Esophagus muscularis mucosa (tissue), 4 donors: ENCODE measurements at places on chromosomes 5 and 9.
A peak's percentile ranks its signal among the peaks of the same experiment; 100 is the strongest.

DNA sequence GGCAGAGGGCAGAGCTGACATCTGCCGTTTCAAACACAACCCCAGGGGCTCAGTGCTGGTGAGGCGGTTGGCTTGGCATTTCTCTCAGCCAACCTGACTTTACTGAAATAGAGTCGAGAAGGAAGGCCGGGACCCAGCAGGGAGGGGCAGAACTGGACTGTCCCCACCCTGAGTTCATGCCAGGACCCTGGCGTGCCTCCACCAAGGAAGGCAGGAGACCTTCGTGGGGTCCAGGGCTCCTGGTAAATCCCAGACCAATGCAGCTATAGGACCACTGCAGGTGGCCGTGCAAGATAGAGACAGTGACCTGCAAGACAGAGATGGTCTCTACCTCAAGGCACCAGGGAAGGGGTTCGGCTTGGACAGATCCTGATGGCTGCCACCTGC lies 132.9 kb downstream of the ROR2 start:
- no peaks in the 10 kb centered on the region for H3K27me3 ChIP-seq
- DNase-seq = no peak
- H3K4me1 ChIP-seq = peaks cover 78% of the 10 kb centered on the region

- H3K36me3 ChIP-seq = peaks cover 47% of the 10 kb centered on the region
- no peaks in the 10 kb centered on the region for H3K27me3 ChIP-seq
- no peaks in the 10 kb centered on the region for H3K4me1 ChIP-seq
- DNase-seq = no peak
- H3K27ac ChIP-seq = no peak overlapping the region
Observed at GRCh38 chr9:120536094-120536493, 43.9 kb downstream of the CDK5RAP2 start.

DNA sequence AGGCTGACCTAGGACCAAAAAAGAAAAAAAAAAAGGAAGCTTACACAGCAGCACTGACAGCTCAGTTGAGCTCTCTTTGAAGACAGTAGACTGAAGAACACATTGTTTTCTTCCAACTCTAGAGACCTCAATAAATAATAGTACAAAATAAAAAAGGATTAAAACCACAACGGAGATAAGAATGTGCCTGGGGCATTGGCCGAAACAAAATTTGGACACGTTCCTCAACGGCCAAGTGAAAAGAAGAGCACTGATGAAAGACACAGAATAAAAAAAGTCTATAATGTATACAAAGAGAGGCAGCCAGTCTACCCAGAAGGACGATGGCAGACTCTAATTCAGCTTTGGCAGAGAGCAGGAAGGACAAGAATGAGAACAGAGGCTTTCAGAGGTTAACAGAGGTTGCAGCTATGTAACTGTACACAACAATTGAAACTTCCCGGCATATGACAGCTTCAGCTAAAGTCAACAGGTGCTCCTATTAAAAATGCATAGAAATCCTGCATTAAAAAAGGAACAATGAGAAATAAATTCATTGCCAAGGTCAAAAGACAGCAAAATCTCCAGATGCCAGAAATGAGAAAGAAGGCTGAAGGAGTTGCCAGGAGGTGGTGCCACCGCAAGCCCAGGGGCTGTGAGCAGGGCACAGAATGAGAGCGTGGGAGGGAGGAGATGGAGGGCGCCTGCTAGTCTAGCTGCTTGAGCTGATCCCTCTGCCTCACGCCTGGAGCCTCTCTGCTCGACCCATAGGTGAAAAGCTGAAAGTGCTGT lies 113.9 kb downstream of the DCP2 start:
- DNase-seq = no peak
- H3K36me3 ChIP-seq = no peaks in the 10 kb centered on the region
- H3K4me3 ChIP-seq = no peak overlapping the region
- peak overlapping the region; percentile 36 for H3K27ac ChIP-seq
- no peaks in the 10 kb centered on the region for H3K27me3 ChIP-seq
- H3K4me1 ChIP-seq = peaks cover 24% of the 10 kb centered on the region

DNA sequence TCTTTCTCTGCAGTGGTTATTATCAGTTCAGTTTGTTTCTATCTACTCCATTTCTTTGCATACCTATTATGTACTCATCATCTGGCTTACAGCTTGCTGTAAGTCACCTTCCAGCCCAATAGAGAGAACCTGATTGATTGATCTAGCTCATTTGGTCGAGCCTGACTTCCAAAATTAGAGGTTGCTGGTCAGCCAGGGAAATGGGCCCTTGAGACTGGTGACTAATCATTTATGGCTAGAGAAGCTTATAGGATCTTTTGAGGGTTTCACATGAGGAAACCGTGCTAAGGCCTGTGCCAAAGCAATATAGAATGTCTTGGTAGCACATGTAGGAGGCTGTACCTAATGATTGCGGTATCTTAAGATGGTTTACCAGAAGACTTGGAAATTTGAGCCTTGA lies 5.8 kb downstream of the SREK1 start:
- H3K4me1 ChIP-seq = peaks cover 64% of the 10 kb centered on the region
- no peaks in the 10 kb centered on the region for H3K27me3 ChIP-seq
- H3K27ac ChIP-seq = no peak overlapping the region

DNA sequence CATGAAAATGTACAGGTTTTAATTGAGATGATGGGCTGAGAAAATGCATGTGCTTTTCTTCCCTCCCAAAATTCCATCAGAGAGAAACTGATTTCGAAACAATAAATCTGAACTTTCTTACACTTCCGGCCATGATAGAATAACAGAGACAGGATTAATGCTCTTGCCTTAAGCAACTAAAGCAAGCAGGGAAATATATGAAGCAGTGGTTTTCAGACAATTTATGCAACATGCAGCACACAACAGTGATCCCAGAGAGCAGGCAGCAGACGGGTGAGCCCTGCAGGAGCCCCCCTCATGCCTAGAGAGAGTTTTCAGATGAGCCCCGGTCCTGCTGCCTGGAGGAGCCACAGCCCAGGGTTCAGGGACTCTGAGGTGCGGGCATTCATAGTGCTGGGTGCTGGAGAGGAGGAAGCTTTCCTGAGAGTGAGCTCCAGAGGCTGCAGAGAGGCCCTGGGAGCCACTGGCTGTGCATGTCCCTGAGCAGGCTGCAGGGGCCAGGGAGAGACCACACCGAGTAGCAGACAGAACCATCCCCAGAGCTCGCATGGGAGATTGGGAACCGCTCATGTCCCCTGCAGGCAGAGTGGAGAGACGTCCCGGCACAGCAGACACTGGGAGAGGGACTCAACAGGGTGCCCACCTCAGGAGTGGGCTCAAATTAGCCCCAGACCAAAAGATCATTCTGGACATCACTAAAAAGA lies 143.5 kb downstream of the OLFM1 start:
- no peaks in the 10 kb centered on the region for H3K27me3 ChIP-seq
- no peak overlapping the region for H3K27ac ChIP-seq
- no peaks in the 10 kb centered on the region for H3K4me1 ChIP-seq
- no peaks in the 10 kb centered on the region for H3K36me3 ChIP-seq

DNA sequence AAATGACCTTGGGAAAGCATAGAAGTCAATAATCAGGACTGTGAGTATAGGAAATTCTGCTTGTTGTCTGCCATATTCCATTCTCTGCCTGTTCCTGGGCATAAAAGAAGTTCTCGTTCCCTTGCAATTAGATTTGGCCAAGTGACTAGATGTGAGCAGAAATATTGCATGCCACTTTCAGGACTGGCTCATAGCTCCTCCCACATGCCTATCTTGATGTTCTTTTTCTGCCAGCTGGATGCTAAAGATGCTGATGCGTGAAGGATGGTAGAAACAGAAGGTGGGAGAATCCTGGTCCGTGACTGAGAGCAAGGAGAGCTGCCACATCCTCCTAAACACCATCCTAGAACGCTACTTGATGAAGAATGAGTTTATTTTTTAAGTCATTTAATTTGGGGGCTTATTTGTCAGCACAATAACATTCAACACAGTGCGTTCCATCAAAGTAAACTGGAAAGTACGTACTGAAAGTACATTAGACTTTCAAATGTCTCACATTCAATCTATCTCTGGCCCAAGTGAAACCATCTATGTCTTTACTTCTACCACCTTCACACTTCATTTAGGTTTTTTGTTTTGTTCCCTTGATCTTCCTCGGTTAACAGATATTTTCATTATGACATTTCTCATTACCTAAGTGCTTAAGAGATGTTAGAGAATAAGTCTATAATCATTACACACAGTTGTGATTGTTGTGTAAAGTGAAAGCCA lies 648.5 kb downstream of the RAB3C start:
- no peak for DNase-seq
- H3K4me1 ChIP-seq = peaks cover 6% of the 10 kb centered on the region
- H3K4me3 ChIP-seq = no peak overlapping the region
- no peaks in the 10 kb centered on the region for H3K36me3 ChIP-seq
